NCI-H2081 treated with DMSO at 0.1 percent for 48 hours (cell line): ENCODE measurements at places on chromosomes 12 and 14.

GRCh38 chr14:94620597-94620996 lies 8.4 kb downstream of the SERPINA3 start:
- no peak for DNase-seq

DNA sequence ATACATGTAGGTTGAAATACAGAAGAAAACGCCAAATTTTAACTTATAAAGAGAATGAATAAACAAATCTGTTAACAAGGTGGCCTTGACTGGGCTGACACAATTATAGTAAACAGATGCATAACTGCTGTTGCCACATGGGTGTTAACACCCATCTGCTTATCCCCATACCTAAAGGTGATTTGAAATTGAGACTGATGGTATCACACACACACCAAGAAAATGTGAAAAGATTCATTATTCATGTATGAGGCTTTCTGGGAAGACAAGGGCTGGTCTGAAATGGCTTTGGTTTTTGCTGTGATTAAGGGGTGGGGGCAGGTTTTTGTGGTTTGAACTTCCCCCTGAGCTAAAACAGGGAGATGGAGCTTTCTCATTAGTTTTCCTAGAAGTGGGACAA lies 156.6 kb downstream of the SYT10 start:
- no peak for DNase-seq

- DNase-seq, result no peak
Measured at GRCh38 chr12:89059056-89059455, 293.2 kb downstream of the DUSP6 start.

GRCh38 chr12:128820723-128821432 lies 2.9 kb downstream of the SLC15A4 start:
- DNase-seq, result no peak

GRCh38 chr12:9066755-9067423 lies 48.8 kb downstream of the A2M start:
- no peak for DNase-seq

- no peak for DNase-seq
Measured at GRCh38 chr12:65411171-65411570, 132.7 kb downstream of the MSRB3 start.

DNA sequence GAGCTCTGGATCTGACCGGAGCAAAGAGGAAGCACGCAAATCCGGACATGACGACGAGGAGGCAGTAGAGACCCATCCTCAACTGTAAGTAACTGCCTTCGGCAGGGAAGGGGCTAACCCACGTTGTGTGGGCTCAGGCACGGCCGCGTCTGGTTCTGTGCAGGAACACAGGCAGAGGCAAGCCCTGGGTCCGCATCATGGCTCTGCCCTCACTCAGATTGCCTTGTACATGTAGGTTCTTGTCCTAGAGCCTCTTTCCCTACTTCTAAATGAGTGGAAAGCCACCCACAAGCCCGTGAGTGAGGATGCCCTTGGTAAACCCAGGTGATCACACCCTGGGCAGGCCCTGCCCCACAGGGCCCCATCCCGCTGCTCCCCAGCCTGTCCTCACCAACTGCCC lies 8.9 kb upstream of the RPLP0 start:
- no peak for DNase-seq
